ENCODE measurements at places on chromosomes 6 and 20.

DNA sequence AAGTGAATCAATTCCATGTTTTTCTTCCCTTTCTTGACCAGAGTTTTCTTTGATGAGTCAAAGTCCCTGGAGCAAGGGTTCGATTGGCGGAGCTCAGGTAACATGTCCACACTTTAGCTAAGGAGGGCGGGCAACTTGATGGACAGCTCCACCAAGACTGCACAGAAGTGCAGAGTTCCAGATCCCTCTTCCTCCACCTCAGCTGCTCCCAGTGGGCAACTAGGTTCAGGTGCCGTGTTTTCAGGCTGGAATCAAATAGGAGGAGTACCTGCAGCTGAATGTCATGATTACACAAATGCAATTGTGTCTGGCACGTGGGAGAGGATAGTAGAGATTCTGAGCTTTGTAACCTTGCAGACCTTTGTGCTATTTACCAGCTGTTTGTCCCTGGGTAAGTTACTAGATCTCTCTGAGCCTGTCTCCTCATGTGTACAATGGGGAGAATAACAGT lies 1.9 kb upstream of the ELMO2 start:
- no peak for DNase-seq

GRCh38 chr20:31712564-31713311 lies 9.9 kb downstream of the BCL2L1 start:
- no peak for DNase-seq

DNA sequence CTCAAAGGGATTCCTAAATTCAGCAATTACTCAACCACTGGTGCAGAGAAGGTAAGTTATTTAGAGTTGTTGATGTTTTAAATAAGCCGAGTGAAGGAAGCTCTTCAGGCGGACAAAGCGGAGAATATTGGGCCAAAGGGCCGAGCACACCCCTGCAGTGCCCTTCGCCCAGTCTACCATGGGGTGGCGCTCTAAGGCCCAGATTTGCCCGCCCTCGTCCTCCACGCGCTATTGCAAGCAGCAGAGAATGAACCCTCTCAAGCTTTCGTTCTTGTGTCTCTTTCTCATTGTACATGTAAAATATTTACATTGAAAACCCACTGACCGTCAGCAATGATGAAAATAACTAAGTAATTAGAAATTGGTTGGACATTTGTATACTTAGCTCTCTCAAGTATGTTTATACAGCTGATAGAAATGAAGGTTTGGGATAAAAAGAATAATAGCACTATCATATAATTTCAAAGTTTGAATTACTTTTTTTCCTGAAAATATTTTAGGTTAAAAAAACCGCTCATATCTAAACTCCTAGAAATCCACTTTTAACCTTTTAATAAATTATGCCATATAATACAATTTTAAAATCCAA lies 195.0 kb upstream of the CEP162 start:
- DNase-seq, result no peak

GRCh38 chr6:160117137-160117536 lies 4.5 kb upstream of the SLC22A1 start:
- no peak for DNase-seq

DNA sequence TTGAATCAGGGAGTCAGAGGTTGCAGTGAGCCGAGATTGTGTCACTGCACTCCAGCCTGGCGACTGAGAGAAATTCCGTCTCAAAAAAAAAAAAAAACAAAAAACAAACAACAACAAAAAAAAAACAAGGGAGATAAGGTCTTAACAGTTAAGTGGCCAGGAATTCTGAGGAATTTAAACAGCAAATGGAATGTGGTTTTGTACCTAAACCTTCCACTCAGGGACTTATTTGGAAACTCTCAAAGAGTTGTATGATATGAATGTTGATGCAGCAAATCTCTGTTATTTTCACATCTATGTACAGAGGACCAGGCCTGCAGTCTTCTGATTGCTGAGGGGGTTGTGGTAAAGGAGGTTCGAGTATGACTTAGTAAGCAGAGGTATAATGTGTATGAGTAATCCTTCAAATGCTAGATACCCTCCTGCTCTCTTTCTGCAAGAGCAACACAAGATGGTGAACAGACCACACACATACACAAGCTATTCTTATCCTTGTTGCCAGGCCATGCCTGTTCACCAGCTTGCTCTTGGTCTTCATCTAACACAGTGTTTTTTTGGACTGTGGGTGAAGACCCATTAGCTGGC lies 174.9 kb upstream of the SCGN start:
- DNase-seq, result no peak

- DNase-seq, result no peak
Measured at GRCh38 chr6:1869308-1869707, 259.6 kb downstream of the FOXC1 start.

DNA sequence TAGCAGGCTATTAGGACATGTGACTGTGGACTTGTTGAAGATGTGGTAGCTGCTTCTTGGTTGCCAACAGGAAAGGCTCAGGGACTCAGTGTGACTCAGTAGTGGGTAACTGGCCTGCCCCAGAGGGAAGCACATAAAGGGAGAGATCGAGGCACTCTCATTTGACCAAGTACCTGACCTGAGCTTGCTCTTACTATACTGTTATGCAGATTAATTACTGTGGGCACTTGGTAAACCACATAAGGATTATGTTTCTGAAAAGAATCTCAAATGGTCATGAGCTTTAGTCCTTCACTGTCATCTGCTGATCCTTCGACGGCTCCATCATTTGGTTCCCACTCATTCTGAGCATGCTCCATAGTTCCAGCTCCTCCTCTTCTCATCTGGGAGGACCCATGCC lies 48.2 kb upstream of the RPL7L1 start:
- no peak for DNase-seq

- no peak for DNase-seq
Measured at GRCh38 chr6:77678048-77678447, 25.2 kb downstream of the MEI4 start.

- no peak for DNase-seq
Measured at GRCh38 chr6:26430787-26431186, 9.5 kb upstream of the BTN3A3 start.

DNA sequence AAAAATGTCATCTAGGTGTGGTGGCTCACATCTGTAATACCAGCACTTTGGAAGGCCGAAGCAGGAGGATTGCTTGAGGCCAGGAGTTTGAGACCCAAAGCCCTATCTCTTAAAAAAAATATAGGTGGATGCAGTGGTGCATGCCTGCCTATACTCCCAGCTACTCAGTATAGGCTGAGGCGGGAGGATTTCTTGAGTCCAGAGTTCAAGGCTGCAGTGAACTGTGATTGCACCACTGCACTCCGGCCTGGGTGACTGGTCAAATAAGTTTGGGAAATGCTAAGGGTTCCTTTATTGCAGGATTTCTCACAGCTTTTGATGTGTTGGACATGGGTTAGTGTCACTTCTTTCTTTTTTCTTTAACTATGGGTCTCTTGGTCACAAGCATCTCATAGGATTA lies 261.3 kb downstream of the PLCB1 start:
- DNase-seq, result no peak

GRCh38 chr6:33700391-33701050 lies 11.0 kb downstream of the UQCC2 start:
- no peak for DNase-seq

- no peak for DNase-seq
Measured at GRCh38 chr6:37835923-37836322, 16.4 kb downstream of the ZFAND3 start.

DNA sequence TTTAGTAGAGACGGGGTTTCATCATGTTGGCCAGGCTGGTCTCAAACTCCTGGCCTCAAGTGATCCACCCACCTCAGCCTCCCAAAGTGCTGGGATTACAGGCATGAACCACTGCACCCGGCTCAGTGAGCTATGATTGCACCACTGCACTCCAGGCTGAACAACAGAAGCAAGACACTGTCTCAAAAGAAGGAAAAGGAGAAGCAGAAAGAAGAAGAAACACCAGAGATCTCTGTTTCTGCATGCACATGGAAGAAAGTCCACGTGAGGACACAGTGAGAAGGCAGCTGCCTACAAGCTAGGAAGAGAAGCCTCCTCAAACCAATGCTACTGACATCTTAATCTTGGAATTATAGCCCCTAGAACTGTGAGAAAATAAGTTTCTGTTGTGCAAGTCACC lies 16.0 kb downstream of the ECT2L start:
- DNase-seq, result no peak

GRCh38 chr6:46637145-46637544 lies 15.5 kb downstream of the CYP39A1 start:
- DNase-seq, result no peak

- DNase-seq, result no peak
Measured at GRCh38 chr20:48467622-48468021, 360.2 kb downstream of the PREX1 start.

- no peak for DNase-seq
Measured at GRCh38 chr6:2658788-2659187, 91.9 kb downstream of the MYLK4 start.

DNA sequence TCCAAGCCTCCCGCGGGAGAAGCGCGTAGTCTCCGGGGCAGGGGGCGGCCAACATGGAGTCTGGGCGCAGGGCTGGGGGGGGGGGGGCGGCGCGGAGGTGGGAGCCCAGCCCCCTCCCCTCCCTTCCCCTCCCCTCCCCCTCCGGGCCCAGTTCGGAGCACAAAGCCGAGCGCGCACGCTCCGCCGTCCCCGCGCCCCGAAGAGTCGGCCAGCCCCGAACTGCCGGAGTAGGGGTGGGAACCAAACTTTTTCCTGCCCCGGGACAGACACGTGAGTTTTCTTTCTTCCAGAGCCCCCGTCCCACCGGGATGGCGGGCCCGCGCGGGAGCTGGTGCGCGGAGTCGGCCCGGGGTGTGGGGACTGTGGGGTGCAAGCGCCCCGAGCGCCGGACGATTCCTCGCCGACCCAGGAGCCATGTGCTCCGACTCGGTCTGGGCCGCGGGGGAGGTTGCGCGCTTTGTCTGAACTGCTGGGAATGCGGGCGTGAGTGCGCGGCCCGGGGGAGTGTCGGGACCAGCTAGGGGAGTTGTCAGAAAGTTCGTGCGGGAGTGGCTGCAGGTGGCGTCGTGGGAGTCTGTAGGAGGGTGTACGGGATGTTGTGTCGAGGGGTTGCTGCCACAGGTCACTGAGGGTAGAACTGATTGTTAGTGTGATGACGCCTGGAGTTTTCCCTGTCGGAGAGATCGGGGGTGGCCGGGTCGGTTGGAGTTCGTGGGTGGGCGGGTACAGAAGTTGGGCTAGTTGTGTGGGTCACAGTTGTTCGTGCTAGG lies 1.2 kb downstream of the TGIF2 start:
- no peak for DNase-seq

DNA sequence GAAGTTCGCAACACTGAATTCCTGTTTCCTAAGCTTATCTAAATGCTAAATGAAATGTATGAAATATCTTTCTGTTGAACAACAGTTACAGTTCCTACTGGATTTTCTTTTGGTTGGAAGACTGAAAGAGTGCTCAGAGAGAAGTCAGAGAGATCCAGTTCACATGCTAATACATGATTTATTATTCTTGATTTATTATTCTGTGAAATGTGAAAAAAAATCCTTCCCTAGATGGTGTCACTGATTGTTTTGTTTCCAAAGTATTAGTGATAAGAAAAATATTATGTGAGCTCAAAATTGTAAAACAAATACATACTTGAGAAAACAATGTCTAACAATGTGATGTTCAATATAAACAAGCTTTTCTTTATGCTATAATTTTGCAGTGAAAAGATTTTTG lies 42.1 kb downstream of the ADGRG6 start:
- no peak for DNase-seq

DNA sequence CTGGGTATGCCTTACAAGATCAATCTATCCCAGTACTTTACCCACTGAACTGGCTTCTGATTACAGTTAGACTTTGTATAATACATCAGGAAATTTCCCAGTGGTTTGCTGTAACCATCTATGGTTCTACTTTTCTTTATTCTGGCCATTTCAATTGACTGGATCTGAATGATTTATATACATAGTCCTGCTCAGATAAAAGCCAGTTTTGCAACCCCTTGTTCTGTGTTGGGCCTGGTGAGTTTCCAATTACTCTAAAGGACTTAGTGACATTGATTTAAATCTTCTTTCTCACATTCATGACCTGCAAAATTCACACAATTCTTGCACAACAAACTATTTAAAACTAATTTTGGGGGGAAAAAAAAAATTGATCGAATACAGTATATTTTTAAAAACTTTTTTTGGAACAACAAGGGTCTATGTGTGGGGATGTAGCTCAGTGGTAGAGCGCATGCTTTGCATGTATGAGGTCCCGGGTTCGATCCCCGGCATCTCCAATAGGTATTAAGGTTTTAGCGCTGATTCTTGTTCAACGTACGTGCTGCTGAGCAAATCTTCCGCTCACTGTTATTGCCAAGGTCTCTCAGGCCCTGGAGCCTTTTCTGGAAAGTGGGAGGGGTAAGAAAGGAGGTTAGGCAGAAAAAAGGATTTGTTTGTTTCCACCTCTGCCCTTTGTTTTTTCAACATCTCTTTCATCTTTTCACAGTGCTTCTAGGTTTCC lies 117.5 kb downstream of the GPX5 start:
- DNase-seq, result peak; percentile 88

DNA sequence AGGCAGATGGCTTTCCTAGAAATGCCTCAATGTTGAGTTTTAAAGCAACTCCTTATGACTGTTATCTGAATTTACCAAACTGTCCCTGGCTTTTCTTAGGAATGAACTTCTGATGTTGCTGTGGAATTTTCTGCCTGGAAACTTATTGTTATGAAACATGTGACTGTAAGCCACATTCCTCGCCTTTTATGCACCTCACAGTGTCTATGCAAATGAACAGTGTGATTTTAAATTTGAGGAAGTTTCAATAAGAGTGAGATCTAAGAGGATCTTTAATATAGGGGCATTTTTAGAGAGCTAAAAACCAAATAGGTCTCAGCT lies 2.4 kb upstream of the CCR6 start:
- DNase-seq, result no peak

- DNase-seq, result no peak
Measured at GRCh38 chr6:106977246-106977645, 2.7 kb upstream of the CD24 start.

- DNase-seq, result no peak
Measured at GRCh38 chr6:14085176-14085787, 32.3 kb upstream of the CD83 start.

DNA sequence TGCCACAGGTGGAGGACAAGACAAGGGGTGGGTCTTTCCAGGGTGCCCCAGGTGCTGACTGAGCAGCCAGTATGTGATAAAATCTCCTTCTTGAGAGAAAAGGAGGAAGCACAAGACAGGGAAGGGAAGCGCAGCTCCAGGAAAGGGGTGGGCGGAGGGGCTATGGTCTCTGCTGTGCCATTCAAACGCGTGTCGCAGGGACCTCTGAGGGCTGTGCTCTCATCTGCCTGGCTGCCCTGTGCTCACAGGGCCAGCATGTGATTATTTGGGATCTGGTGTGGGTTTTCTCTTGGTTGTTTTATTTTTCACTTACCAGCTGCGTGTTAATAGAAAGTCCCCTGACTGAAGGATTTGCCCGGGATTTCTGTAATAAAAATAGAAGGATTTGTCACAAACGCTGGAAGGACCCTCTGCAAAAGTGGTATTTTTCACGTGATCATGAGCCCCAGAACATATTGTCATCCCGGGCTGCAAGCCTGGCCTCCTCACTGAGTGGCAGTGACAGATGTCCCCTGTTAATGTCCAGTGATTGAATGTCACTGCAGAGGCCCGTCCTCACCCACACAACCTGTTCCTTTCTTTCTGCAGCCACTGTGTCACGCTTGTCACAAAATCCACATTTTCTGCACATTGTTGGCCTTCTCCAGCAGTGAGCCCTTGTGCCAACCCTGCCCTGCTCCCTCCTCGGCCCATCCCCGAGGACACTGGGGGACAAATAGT lies 35.0 kb upstream of the VSX1 start:
- no peak for DNase-seq
